ENCODE measurements at places on chromosomes 3 and 15. TPM values are rescaled to one million over a fixed set of nuclear protein-coding genes. Genes with fewer than 3 reads are reported as not detected.

DNA sequence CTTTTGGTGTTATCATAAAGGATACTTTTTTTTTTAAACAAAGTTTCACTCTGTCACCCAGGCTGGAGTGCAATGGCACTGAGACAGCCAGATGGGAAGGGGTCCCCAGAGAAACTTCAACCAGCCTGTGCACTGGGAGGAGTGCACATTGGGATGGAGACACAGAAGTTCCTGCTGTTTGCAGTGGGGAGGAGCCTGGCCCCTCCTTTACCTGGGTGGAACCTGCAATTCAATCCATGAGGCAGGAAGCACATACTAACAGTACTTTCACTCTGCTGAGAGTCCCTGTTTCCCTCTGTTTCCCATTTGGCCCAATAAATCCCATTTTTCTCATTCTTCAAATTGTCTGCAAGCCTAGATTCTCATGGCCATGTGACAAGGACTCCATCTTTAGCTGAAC lies 42.3 kb upstream of the LHFPL4 start:
- H3K36me3 ChIP-seq: no peaks in the 10 kb centered on the region
- H3K4me1 ChIP-seq: no peaks in the 10 kb centered on the region
- H3K27ac ChIP-seq: no peak overlapping the region
- no peaks in the 10 kb centered on the region for H3K27me3 ChIP-seq
- H3K4me3 ChIP-seq: no peak overlapping the region

- H3K4me1 ChIP-seq: no peaks in the 10 kb centered on the region
- H3K27me3 ChIP-seq: no peaks in the 10 kb centered on the region
- H3K4me3 ChIP-seq: no peak overlapping the region
- DNase-seq: no peak
Observed at GRCh38 chr3:8839607-8840325, 70.4 kb upstream of the OXTR start.

- H3K36me3 ChIP-seq: no peaks in the 10 kb centered on the region
- H3K4me1 ChIP-seq: no peaks in the 10 kb centered on the region
- no peak for DNase-seq
Observed at GRCh38 chr3:194730365-194730764, 44.7 kb downstream of the FAM43A start.

GRCh38 chr3:106715286-106715685 lies 662.0 kb upstream of the CCDC54 start:
- no peaks in the 10 kb centered on the region for H3K36me3 ChIP-seq
- no peak for DNase-seq
- H3K27me3 ChIP-seq: no peaks in the 10 kb centered on the region
- H3K4me1 ChIP-seq: no peaks in the 10 kb centered on the region

DNA sequence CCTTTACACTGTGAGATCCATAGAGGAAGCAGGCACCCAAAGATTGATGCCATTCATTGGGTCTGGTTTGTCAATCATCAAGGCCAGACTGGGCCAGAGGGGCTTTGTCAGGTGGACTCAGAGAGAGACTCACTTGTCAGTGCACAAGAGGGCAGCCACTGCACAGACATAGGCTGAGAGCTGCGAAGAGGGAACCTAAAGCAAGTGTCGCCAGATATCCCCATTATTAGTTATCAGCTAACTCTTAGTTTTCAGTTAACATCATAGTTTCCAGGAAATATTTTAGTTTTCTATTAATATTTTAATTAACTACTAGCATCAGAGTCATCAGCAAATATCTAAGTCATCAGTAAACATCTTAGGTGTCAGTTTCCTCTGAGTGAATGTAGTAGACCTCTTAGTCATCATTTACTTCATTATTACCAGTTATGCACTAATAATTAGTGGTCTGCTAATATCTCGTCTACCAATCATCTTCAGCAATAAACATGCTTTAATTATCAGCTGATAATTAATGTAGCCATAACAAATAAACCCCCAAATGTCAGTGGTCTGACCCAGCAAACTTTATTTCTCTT lies 41.7 kb upstream of the LIMD1 start:
- no peaks in the 10 kb centered on the region for H3K4me1 ChIP-seq
- peaks cover 11% of the 10 kb centered on the region for H3K36me3 ChIP-seq
- no peaks in the 10 kb centered on the region for H3K27me3 ChIP-seq
- no peak overlapping the region for H3K4me3 ChIP-seq
- no peak overlapping the region for H3K27ac ChIP-seq

- H3K36me3 ChIP-seq: no peaks in the 10 kb centered on the region
- no peak overlapping the region for H3K4me3 ChIP-seq
- H3K4me1 ChIP-seq: no peaks in the 10 kb centered on the region
- no peak for DNase-seq
Observed at GRCh38 chr3:40681658-40682055, 156.9 kb downstream of the ZNF621 start.

GRCh38 chr15:64249406-64249805 lies 86.6 kb upstream of the PPIB start:
- DNase-seq: no peak
- no peaks in the 10 kb centered on the region for H3K27me3 ChIP-seq

- H3K27ac ChIP-seq: no peak overlapping the region
- H3K4me3 ChIP-seq: no peak overlapping the region
- H3K36me3 ChIP-seq: no peaks in the 10 kb centered on the region
- no peak for DNase-seq
- H3K4me1 ChIP-seq: peaks cover 4% of the 10 kb centered on the region
- no peaks in the 10 kb centered on the region for H3K27me3 ChIP-seq
Observed at GRCh38 chr3:57827757-57828156, 71.6 kb downstream of the SLMAP start.

DNA sequence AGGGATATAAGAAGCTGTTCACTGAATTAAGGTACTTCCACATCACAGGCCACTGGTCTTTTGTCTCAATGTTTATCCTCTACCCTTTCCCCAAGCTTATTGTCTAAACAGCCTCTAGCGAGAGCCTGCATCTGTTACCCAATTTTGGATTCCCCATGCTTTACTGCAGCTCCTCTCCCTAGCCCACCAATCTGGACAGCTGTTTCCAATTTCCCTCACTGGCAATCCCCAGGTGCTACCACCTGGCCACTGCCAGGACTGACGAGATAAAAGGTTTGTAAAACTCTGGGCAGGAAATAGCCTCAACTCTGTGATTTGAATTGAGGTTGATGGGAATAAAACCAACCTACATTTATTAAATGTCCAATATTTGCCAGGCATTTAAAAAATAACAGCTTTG lies 58.0 kb upstream of the TEX9 start:
- H3K4me1 ChIP-seq: no peaks in the 10 kb centered on the region
- no peaks in the 10 kb centered on the region for H3K36me3 ChIP-seq
- DNase-seq: no peak
- H3K4me3 ChIP-seq: no peak overlapping the region

GRCh38 chr3:53817211-53817610 lies 29.0 kb downstream of the CHDH start:
- DNase-seq: no peak
- H3K4me1 ChIP-seq: no peaks in the 10 kb centered on the region
- no peaks in the 10 kb centered on the region for H3K27me3 ChIP-seq
- H3K27ac ChIP-seq: no peak overlapping the region
- no peak overlapping the region for H3K4me3 ChIP-seq

GRCh38 chr3:56682462-56683121 lies 473 bp downstream of the TASOR start:
- H3K27ac ChIP-seq: peak overlapping the region; percentile 92
- H3K4me3 ChIP-seq: peak overlapping the region; percentile 93

GRCh38 chr15:33104212-33104611 lies 90.3 kb downstream of the FMN1 start:
- H3K27ac ChIP-seq: no peak overlapping the region
- H3K4me3 ChIP-seq: no peak overlapping the region
- peak; percentile 52 for DNase-seq
- no peaks in the 10 kb centered on the region for H3K27me3 ChIP-seq
- H3K4me1 ChIP-seq: peaks cover 21% of the 10 kb centered on the region

- no peaks in the 10 kb centered on the region for H3K27me3 ChIP-seq
- no peaks in the 10 kb centered on the region for H3K4me1 ChIP-seq
- no peak overlapping the region for H3K27ac ChIP-seq
Observed at GRCh38 chr15:51904421-51904820, 67.2 kb downstream of the LEO1 start.

DNA sequence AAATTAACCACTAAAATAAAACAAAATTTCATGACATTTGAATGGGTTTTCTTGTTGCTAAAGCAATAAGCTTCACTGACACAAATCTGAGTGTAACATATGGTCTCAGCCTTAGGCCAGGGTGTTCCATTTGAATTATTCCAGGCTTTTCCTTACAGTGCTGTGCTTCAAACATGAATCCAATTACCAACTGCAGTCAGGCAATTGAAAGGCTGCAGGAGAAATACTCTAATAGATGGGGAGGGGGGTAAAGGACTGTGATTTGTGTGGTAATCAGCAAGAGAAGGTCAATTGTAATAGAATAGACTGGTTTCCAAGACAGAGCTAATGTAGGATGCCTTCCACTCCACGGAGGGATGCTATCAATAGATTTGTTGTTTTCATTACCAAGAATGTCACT lies 466.7 kb downstream of the C3orf38 start:
- no peaks in the 10 kb centered on the region for H3K27me3 ChIP-seq
- H3K36me3 ChIP-seq: no peaks in the 10 kb centered on the region
- no peak overlapping the region for H3K27ac ChIP-seq
- DNase-seq: no peak
- no peaks in the 10 kb centered on the region for H3K4me1 ChIP-seq

- DNase-seq: no peak
- no peaks in the 10 kb centered on the region for H3K27me3 ChIP-seq
- no peak overlapping the region for H3K27ac ChIP-seq
- no peak overlapping the region for H3K4me3 ChIP-seq
- no peaks in the 10 kb centered on the region for H3K4me1 ChIP-seq
Observed at GRCh38 chr3:64329037-64329436, 103.8 kb upstream of the PRICKLE2 start.

DNA sequence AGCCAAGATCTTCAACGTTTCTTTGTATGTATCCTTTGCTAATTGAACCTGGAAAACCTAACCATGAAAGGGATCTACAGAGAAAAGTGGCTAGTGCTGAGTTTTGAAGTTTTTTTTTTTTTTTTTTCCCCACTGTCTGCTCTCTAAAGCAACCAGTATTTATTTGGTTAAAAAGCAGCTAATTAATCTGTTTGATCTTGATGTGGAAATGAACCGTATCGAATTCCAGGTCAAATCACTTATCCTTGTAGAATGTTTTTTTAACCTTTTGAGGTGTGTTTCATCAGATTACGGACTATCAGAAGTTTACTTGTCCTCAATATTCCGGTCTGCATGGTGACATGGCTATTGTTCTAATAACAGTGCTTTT lies 117.2 kb downstream of the FNDC3B start:
- H3K4me1 ChIP-seq: no peaks in the 10 kb centered on the region
- no peak for DNase-seq
- H3K27me3 ChIP-seq: no peaks in the 10 kb centered on the region
- no peak overlapping the region for H3K27ac ChIP-seq

DNA sequence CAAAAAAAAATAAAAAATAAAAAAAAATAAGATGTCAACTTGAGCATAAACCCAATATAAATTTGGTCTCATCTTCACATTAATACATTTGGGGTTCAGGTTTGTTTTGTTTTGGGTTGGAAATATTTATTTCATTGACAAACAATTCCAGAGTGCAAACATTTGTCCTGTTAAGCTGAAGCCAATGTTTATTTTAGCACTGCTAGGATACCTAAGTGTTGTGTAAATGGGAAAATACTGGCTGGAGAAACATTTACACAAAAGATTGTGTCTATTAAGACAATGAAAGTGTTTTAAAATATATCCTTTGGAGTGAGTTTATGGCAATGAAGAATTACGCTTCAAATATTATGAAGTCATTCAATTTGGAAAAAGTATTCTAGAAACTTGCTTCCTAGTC lies 91.1 kb downstream of the MEIS2 start:
- no peak for DNase-seq
- no peaks in the 10 kb centered on the region for H3K27me3 ChIP-seq
- H3K4me1 ChIP-seq: no peaks in the 10 kb centered on the region
- H3K4me3 ChIP-seq: no peak overlapping the region
- no peak overlapping the region for H3K27ac ChIP-seq
- no peaks in the 10 kb centered on the region for H3K36me3 ChIP-seq

DNA sequence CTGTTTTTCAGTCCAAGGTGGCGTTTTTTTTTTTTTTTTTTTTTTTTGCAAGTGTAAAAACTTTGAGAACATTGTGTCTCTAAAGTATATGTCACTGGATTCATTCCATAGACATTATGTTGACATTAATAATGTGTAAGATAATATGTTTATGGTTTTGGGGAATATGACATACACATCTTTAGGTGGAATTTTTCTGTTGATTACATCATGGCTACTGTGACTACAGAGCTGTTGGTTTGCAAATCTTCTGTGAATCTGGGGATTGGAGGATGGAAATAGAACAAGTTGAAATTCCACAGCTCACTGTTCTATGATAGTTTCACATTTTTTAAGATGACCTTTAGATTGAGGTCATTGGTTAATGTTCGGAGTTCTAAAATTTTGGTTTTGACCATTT lies 24.4 kb upstream of the PLSCR2 start:
- H3K4me3 ChIP-seq: no peak overlapping the region
- H3K36me3 ChIP-seq: no peaks in the 10 kb centered on the region
- no peaks in the 10 kb centered on the region for H3K27me3 ChIP-seq

DNA sequence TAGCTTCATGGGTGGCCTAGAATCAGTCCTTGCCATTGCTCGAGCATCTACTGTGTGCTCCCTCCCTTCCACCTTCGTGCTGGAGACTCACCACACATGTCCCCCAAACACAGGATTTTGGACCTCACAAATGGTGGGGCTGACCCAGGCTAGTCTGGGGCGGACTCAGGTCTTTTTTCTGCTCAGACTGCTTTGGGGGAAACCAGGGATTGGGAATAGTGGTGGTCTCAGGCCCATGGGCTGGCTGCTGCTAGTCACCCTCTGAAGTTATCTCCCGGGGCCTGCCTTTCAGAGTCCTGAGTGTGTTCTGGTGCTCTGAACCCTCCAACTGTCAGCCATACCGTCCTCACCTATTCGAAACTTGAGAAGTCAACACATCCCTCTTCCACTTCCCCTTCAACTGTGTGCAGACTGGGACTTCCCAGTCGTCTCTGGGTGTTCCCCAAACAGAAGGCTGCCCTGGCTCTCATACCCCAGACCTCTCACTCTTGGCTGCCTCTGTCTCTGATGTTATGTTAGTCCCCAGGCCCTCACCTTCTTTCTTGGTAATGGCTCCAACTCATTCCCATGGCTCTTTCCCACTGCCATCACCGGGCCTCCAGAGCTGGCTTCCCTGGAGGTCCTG lies 46.0 kb downstream of the PPCDC start:
- H3K4me3 ChIP-seq: no peak overlapping the region
- peaks cover 12% of the 10 kb centered on the region for H3K4me1 ChIP-seq
- no peak overlapping the region for H3K27ac ChIP-seq
- no peak for DNase-seq
- no peaks in the 10 kb centered on the region for H3K36me3 ChIP-seq

- H3K27me3 ChIP-seq: no peaks in the 10 kb centered on the region
- peaks cover 18% of the 10 kb centered on the region for H3K36me3 ChIP-seq
- H3K4me1 ChIP-seq: peaks cover 64% of the 10 kb centered on the region
- H3K4me3 ChIP-seq: peak overlapping the region; percentile 74
- DNase-seq: peak; percentile 83
- peak overlapping the region; percentile 87 for H3K27ac ChIP-seq
Observed at GRCh38 chr15:81293728-81294515, 30.0 kb downstream of the STARD5 start.

GRCh38 chr3:46417841-46418611 lies 11.0 kb downstream of the CCRL2 start:
- no peak overlapping the region for H3K27ac ChIP-seq
- no peaks in the 10 kb centered on the region for H3K4me1 ChIP-seq
- no peaks in the 10 kb centered on the region for H3K27me3 ChIP-seq
- no peak overlapping the region for H3K4me3 ChIP-seq
- no peak for DNase-seq
- no peaks in the 10 kb centered on the region for H3K36me3 ChIP-seq

Gene C3orf20
- 0.49 TPM for total RNA-seq

Gene MYO1E
- 67.1 TPM for total RNA-seq

Gene GOLGA8T
- not detected for total RNA-seq

Gene ERICH6
- 0.62 TPM for total RNA-seq

Gene GPR149
- total RNA-seq: not detected

Gene ADAMTSL3
- total RNA-seq: not detected

All from naive thymus-derived CD4-positive, alpha-beta T cell (primary cell).